Pulmonary artery endothelial cell (primary cell): ENCODE measurements at places on chromosomes 1 and 21.

DNA sequence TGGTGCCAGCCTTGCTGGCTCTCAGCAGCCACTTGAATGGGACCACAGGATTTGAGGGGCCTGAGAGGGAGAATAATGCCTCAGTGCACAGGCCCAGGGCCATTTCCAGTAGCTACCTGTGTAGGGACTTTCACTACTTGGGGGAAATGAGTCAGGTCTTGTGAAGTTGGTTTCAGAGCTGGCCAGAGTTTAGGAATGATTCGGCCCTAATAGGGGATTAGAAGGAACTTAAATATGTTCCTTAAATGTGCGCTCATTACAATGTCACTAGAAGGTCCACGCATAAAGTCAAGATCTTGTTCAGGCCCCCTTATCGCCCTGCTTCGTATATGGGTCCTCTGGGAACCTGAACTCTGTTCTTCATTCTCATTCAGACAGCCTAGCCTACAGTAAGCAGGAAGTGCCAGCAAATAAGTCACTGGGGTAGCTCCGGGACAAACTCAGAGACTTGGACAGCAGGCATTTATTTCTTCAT lies 5.6 kb upstream of the AKR1A1 start:
- no peak for DNase-seq

GRCh38 chr1:223755992-223756775 lies 43.8 kb downstream of the CAPN2 start:
- DNase-seq: no peak

DNA sequence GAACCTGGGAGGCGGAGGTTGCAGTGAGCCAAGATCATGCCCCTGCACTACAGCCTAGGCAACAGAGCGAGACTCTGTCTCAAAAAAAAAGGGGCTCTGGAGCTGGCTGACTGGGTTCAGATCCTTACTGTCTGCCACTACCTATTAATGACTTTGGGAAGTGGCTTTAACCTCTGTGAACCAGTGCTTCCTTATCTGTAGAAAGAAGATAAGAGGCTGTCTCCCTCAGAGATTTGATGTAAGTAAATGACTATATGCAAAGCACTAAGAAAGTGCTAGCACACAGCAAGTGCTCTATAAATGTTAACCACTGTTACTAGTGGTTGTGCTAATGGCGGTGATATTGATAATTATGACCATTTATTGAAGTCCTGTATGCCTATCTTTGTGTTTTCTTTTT lies 94.6 kb downstream of the VPS13D start:
- no peak for DNase-seq

DNA sequence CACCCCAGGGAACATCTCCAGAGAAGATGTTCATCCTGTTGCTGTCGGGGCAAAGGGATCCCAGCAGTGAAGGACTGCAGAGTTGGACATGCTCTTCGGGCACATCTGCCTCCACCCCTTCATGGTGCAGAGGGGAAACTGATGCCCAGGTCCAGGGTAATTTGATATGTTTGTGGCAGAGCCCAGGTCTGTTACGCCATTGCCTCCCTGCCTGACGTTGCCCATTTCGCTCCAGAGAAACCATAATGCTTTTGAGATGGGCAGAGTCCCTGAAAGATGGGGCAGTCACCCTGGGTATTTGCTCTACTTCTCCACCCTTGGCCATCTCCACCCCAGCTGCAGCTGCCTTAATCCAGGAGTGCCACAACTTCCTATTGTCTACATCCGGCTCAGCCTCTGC lies 290.4 kb upstream of the POU3F1 start:
- no peak for DNase-seq

GRCh38 chr1:85502625-85503083 lies 37.7 kb upstream of the DDAH1 start:
- peak; percentile 61 for DNase-seq

DNA sequence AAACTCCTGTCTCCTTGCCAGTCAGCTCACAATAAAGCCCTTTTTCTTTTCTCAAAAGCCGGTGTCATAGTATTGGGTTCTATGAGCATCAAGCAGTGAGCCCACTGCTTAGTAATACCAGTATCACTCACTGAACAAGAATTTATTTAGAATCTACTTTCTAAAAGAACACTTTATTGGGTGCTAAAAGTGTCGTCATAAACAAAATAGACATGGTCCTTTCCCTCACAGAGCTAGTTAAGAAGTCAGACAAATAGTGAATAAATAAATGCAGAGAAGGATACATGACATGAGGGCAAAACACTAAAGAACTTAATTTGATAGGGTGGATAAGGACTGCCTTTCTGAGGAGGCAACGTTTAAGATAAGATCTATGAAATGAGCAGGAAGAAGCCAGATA lies 32.2 kb downstream of the EVI5 start:
- DNase-seq: no peak

DNA sequence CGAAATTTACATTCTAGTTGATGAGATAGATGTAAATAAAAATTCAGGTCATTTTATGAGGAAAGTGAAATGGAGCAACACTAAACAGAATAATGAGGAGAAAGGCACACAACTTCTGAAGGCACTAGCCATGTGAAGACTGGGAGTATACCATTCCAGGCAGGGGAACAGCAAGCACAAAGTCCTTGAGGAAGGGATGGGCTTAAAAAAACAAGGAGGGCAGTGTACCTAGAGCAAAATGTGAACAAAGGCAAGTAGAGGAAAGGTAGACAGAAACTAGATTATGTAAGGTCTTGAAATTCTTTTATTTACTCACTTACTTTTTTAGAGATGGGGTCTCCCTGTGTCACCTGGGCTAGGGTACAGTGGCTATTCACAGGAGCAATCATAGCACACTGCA lies 54.1 kb upstream of the LRIG2 start:
- DNase-seq: no peak

DNA sequence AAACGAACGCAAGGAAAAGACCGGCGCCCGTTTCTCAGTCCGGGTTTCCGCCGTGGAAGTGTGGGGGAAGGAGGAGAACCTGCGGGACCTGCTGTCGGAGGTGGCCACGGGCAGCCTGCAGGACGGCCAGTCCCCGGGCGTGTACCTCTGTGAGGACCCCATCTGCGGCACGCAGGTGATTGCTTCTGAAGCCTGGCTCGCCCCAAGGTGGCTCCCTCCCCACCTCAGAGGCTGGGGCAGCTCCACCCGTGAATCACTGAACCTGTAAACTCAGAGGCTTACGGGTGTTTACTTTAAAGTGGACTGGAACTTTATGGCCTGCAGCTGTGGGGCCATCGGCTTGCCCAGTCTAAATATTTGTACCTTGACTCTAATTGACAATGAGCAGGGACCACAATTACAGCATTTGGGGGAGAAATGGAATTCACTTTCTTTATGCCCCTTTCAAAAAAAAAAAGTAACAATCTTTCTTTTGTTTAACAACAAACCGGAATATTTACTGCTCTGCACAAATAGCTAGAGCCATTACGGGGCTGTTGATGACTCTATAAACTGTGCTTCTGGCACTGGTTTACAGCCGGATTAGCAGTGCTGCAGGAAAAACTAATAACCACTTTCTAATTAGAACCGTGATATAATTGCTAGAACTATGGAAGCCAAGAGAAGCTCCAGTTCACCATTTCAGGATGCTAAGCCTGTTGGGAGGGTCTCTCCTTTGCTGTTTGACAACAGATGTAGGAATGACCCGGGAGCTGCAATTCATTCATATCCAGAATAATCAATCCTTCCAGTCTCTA lies 454.8 kb downstream of the KIF26B start:
- DNase-seq: no peak

DNA sequence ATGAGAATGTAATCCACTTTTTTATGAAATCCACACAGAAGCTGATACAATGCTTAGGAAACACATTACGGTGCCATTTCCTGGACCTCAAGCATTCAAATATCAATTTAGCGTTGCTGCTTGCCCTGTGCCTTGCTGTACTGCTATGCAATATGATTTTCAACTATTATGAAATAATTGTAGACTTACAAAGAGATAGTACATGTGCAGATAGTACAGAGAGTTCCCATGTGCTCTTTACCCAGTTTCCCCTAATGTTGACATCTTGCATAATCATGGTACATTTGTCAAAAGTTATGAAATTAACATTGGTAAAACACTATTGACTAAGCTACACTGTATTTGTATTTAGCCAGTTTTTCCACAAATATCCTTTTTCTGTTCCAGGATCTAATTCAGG lies 37.7 kb upstream of the PTBP2 start:
- DNase-seq: no peak

GRCh38 chr1:76465030-76465429 lies 390.5 kb downstream of the ST6GALNAC3 start:
- no peak for DNase-seq
